Mammary epithelial cell (primary cell): ENCODE measurements at places on chromosomes 11 and 22.

- DNase-seq = no peak
Observed at GRCh38 chr11:133840479-133840941, 4.8 kb downstream of the SPATA19 start.

DNA sequence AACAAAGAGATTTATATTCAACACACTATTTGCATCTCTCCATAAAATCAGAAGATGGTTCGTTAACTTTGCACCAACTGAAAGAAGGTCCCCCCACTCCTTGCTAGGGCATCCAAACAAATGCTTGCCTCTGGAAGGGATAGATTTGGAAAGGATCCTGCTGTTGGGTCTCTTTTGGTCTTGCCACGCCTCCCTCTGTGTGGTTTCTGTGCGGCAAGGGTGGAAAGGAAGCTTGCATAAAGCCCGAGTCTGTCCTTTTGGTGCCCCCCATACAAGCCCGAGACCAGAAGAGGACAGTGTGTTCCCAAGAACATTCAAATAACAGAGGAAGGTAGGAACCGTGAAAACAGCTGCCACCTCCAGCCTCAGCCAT, 15.1 kb downstream of the SCGB1A1 start:
- DNase-seq = no peak

GRCh38 chr11:68854273-68854958, 12.7 kb upstream of the CPT1A start:
- DNase-seq = no peak

DNA sequence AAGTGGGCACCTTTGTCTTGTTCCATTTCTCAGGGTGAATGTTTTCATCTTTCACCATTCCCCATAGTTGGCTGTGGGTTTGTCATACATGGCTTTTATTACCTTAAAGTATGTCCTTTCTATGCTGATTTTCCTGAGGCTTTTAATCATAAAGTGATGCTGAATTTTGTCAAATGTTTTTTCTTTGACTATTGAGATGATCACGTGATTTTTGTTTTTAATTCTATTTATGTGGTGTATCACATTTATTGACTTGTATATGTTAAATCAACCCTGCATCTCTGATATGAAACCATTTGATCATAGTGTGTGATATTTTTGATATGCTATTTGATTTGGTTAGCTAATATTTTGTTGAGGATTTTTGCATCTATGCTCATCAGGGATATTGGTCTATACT, 216.4 kb upstream of the FAT3 start:
- no peak for DNase-seq

DNA sequence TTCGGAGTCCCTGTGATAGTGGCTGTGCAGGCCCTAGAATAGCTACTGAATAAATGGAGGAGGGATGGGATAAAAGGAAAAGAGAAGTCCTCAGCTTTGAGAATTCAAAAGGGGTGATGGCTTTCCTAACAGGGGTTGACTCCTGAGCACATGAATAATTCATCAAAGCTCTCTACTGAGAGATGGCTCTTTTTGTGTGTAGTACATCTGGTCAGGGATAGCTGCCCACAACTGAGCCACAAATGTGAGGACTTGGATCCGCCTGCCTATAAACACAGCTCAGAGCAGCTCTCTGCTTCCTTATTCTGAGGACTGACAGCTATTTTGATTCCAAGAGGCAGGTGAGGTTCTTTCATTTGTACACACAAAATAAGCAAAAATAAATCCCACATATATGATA, 82.3 kb downstream of the USP35 start:
- DNase-seq = no peak

DNA sequence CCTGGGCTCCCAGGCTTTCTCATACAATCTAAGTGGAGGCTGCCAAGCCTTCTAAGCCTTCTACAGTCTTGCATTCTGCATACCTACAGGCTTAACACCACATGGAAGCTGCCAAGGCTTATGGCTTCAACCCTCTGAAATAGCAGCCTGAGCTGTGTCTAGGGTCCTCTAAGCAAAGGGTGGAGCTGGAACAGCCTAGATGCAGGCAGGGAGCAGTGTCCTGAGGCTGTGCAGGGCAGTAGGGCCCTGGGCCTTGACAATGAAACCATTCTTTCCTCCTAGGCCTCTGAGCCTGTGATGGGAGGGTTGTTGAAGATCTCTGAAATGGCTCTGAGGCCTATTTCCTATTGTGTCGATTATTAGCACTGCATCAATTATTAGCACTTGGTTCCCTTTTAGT, 150.9 kb upstream of the GRK3 start:
- DNase-seq = no peak

DNA sequence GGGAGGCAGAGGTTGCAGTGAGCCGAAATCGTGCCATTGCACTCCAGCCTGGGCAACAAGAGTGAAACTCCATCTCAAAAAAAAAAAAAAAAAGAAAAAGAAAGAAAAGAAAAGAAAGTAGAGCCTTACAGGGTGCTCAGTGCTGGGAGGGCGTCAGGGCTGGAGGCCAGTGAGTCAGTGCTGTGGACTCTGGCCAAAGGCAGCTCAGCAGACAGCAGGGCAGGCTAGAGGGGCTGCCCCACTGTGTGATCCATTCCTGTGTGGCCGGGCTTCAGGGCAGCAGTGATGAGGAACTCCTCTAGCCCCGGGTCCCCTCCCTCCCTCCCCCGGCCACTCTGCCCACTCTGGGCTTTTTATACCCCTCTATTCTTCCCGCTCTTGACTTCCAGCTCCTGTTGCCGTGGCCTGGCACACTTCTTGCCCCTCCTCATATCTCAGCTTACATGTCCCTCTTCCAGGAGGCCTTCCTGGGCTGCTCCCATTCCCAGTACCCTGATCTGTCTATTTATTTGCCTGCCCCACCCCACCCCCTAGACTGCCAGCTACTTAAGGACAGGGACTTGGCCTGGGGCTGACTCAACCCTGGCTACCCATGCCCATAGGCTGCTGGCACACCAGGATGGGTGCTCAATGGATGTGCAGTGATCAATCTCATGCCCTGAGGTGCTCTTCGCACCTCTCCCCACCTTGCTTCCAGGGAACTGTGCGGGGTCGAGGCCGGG, 10.1 kb downstream of the SYT12 start:
- peak; percentile 79 for DNase-seq

GRCh38 chr11:36265793-36266628, 23.2 kb downstream of the COMMD9 start:
- DNase-seq = peak; percentile 29

DNA sequence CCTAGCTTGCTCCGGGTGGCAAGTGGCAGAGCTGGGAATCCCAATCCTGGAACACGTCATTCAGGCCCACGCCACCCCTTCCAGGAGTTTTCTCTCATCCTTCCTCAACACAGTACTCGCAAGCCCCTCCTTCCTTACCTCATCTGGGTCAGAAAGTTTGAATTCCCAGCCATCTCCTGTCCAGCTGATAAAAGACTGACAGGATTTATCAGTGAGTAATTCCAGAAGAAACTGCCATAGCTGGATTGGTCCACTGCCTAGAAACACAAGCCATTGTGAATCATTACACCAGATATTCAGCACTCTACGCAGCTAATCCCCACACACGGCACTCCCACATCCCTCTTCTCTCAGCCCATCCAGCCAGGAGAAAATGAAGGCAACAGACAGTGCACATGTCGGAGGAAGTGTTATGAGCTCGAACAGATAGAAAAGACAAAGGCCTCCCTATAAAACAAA, 124.0 kb downstream of the ETS1 start:
- DNase-seq = no peak

GRCh38 chr11:70779433-70780245, 381.3 kb downstream of the CTTN start:
- DNase-seq = no peak

DNA sequence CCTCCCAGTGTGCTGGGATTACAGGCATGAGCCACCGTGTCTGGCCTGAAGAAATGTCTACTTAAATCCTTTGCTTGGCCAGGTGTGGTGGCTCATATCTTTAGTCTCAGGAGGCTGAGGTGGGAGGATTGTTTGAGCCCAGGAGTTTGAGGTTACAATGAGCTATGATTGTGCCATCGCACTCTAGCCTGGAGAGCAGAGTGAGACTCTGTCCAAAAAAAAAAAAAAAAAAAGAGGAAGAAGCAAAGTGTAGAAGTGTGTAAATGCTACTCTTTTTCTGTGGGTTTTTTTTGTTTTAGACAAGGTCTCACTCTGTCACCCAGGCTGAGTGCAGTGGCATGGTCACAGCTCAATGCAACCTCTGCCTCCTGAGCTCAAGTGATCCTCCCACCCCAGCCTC, 6.4 kb upstream of the ATG16L2 start:
- DNase-seq = no peak

DNA sequence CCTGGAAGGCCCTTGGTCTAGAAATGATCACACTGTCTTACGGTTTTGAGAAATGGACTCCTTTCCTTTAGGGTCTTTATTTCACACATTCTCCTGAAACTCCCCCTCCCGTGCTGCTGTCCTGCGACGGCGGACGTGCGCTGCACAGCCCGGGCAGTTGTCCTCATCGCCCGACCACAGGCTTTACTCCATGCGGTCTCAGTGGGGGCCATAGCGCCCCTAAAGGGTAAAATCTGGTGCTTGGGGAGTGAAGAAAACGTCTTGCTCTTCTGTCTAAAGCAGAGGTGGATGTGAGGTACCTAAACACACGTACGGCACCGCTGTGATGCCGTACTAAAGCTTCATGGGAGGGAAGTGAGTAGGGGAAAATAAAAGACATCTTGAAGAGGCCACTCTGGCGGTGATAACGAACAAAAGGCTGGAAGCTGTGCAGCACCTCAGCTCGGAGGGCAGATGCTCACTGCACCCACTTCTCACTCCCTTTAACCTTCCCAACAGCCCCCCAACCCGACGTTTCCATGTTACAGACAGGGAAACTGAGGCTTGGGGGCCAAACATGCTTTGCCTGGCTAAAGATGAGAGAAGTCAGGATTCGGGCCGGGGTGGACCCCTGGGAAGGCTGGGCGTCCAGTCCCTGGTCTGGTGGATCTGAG, 22.6 kb downstream of the MPPED1 start:
- no peak for DNase-seq

- DNase-seq = no peak
Observed at GRCh38 chr22:49994361-49995040, 18.1 kb downstream of the IL17REL start.

GRCh38 chr11:128093689-128094088, 493.7 kb downstream of the ETS1 start:
- DNase-seq = peak; percentile 61

DNA sequence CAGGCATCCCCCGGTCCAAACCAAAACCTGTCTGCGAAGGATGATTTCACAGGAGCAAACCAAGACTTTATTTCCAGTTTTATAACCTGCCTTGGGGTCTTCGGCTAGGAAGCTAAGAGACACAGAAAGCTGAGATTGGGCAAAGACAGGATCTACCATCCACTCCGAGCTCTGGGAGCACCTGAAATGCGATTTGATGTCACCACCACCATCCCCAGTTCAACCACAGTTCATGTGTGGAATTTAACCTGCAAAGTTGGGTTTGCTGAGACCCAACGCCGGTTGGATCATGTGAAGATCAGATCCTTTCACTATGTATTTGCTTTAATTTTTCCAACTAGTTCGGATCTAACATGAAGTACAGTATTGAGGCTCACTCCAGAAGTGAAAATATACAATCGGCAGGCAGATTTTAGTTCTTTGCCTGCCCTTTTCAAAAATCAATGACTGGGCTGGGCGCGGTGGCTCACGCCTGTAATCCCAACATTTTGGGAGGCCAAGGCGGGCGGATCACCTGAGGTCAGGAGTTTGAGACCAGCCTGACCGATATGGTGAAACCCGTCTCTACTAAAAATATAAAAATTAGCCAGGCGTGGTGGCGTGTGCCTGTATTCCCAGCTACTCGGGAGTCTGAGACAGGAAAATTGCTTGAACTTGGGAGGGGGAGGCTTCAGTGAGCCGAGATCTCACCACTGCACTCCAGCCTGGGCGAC, 1.4 kb upstream of the C11orf24 start:
- no peak for DNase-seq

GRCh38 chr22:44127356-44127755, 53.4 kb upstream of the PARVG start:
- DNase-seq = no peak

- peak; percentile 37 for DNase-seq
Observed at GRCh38 chr11:36509201-36509639, 852 bp downstream of the TRAF6 start.

DNA sequence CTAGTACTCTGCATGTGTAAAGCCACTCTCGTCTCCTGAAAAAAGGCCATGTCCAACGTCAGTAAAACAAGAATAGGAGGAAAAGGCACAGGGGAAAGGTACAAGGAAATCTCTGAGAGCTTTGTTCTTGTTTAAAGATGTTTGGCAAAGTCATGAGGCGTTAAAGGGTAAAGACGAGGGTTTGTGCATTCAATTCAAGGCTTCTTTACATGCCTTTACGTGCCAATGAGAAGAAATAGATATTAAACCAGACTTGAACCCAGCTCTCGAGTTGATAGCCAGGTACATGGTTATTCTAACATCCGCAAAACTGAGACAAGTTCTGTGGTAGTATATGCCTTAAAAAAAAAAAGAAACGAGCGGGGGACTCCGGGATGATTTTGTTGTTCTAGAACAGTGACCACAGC, 704 bp upstream of the CFL1 start:
- DNase-seq = no peak

GRCh38 chr11:67556244-67556643, 27.4 kb upstream of the GSTP1 start:
- no peak for DNase-seq

GRCh38 chr11:102468616-102469195, 16.1 kb upstream of the TMEM123 start:
- DNase-seq = no peak

GRCh38 chr11:125443767-125444311, 52.2 kb downstream of the FEZ1 start:
- no peak for DNase-seq

DNA sequence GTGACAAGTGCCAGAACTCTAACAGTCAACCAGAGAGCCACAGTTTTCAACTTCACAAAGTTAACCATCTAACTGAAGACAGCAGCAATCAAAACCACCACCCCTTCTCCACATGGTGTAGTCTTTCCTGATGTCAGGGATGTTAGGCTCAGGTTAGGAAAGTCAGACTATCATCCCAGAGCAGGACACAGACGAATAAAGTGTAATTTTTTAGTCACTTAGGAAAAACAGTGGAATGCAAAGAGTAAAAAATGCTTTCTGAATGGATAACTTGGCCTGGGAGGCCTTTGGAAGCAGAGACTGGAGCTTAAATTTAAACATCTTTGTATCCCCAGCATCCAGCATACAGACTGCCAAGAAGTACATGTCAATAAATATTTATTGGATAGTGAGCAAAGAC, 15.4 kb downstream of the OR51B4 start:
- no peak for DNase-seq

- DNase-seq = peak; percentile 35
Observed at GRCh38 chr11:107898270-107898669, 30.0 kb upstream of the RAB39A start.

- DNase-seq = peak; percentile 78
Observed at GRCh38 chr11:62542750-62543567, 3.6 kb downstream of the AHNAK start.

GRCh38 chr11:131378931-131379330, 8.5 kb downstream of the NTM start:
- DNase-seq = no peak

- no peak for DNase-seq
Observed at GRCh38 chr11:65428578-65429067, 6.0 kb downstream of the NEAT1 start.

- peak; percentile 61 for DNase-seq
Observed at GRCh38 chr11:23364076-23364475, 503.8 kb upstream of the CCDC179 start.

GRCh38 chr11:110128161-110128560, 35.0 kb downstream of the ZC3H12C start:
- DNase-seq = no peak

GRCh38 chr22:40932396-40932795, 18.8 kb upstream of the RBX1 start:
- DNase-seq = no peak

- DNase-seq = peak; percentile 22
Observed at GRCh38 chr11:29310725-29311342, 706.0 kb downstream of the KCNA4 start.
